ENCODE measurements at places on chromosomes 12 and 14.

GRCh38 chr12:6818645-6819044 lies 3.0 kb upstream of the GPR162 start:
- no peak for DNase-seq

GRCh38 chr14:20746566-20746965 lies 879 bp downstream of the EDDM3A start:
- no peak for DNase-seq

GRCh38 chr14:51682411-51682810 lies 30.7 kb downstream of the FRMD6 start:
- DNase-seq, result no peak

- DNase-seq, result peak; percentile 89
Measured at GRCh38 chr14:101480747-101481530, 80.4 kb upstream of the DIO3 start.

GRCh38 chr12:4045786-4046494 lies 172.7 kb upstream of the PARP11 start:
- no peak for DNase-seq

- no peak for DNase-seq
Measured at GRCh38 chr12:52876372-52876771, 27.6 kb upstream of the KRT78 start.

DNA sequence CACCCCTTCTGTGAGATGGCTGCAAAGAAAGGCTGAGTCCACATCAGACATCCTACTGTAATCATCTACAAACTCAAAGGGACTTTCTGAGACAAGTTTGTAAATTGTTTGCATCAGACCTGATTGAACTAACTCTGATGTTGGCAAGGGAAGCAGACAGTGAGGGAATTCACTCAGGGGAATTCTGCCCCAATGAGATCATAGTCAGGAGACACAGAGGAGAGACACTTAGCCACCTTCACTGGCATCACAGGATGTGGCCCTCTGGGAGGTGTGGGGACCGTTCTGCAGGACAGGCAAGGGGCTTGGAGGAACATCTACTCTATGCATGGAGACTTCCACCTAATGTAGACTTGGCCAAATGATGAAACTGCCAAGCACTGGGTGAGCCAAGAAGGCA lies 70.7 kb upstream of the DDX11 start:
- no peak for DNase-seq

- DNase-seq, result no peak
Measured at GRCh38 chr14:75109877-75110276, 17.0 kb downstream of the NEK9 start.

DNA sequence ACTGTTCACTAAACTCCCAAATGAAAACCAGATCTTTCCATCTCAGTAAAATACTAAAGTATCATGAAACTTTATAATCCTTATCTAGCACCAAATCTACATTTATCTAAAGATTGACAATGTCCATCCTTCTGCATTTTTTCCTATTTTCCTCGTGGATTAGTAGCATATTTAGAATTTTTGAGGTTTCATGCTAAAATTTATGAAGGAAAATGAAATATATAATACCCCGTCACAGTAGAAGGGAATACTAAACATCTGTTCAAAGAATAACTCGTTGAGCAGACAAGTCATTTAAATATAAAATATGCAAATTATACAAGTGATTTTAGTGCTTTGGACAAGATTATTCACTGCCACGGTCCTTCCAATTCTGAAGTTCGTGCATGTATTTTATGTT lies 122.7 kb upstream of the SLCO1C1 start:
- DNase-seq, result no peak

GRCh38 chr12:105764216-105764835 lies 374.4 kb downstream of the NUAK1 start:
- no peak for DNase-seq

GRCh38 chr14:101834397-101834796 lies 72.9 kb downstream of the PPP2R5C start:
- DNase-seq, result no peak

- no peak for DNase-seq
Measured at GRCh38 chr14:104096751-104097700, 11.5 kb downstream of the ASPG start.

DNA sequence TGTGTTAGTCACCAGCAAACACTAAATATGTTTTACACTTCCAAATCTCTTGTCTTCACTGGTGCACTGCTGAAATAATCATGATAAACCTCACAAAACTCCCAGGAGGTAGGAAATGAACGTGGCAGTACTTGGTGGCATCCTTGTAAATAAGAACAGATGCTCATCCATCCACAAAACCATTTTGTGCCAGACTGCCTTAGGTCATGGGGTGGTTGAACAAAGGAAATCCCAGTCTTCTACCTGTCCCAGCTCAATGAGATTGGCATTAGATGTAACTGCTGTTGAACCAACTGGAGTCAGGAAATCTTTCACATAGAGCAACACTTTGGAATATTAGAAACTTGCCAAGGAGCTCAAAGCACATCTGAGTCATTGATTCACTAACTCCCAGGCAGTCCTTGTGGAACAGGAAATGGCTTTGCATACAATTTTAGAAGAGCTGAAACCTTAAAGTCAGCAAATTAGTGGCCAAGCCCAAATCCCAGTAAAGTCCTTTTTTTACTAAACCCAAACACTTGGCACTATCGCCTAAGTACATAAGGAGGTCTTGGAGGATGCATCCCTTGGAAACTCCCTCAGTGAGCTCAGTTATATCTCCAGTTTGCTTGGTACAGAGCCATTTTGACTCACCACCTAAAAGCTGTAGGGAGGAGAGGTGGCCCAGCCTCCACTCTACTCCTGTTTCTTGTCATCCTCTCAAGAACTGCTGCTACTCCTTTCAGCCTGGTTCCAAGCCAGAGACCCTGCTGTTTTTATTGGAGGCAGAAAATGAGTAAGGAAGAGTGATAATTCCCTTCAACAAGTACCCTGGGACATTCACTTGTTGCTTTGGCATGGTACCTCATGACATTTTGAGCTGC lies 208.0 kb downstream of the NOVA1 start:
- no peak for DNase-seq

DNA sequence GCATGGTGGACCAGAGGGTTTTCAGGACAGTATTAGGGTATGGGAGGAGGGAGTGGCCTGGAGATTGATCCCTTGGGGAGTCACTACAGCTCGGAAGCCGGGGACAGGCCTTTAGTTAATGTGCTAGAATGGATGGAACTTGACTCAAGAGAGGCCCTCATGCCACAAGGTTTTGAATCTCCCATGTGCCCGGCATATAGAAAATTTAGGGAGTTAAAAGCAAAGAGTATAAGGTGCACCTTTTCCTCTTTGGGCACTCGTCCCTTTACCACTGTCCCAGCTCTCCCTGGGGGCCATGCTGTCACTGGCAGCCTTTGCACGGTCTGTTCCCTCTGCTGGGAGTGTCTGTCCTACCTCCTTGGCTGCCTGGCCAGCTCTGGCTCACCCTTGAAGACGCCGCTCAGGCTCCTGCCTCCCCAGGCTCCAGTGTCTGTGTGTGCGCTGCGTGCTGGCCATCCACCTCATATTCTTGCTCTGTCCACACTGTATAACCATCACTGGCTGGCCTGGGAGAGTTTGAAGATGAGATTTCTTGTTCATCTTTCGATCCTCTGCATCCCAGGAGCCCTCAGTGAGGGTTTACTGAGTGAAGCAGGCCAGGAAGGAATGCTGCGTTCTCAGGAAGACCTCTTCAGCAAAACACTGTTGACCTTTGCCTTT lies 161.3 kb downstream of the ZFP36L1 start:
- no peak for DNase-seq

DNA sequence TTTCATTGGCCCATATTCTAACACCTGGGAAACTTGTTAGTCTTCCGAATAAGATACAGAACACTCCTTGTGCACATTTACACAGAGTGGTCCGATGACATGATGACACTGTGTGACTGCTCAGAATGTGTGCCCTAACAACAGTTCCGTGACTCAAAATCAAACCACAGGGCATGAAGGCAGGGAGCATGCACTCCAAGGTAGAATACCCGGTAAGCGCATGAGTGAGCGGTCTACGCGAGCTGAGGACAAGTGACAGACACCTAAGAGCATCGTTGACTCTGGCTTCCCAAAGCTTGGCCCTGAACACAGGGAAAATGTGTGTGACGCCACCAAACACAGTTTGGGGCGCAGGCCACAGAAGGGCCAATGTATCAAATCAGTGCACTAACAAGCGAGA lies 18.6 kb downstream of the CLIP1 start:
- no peak for DNase-seq

GRCh38 chr14:64217834-64218233 lies 76.3 kb downstream of the ESR2 start:
- DNase-seq, result no peak

DNA sequence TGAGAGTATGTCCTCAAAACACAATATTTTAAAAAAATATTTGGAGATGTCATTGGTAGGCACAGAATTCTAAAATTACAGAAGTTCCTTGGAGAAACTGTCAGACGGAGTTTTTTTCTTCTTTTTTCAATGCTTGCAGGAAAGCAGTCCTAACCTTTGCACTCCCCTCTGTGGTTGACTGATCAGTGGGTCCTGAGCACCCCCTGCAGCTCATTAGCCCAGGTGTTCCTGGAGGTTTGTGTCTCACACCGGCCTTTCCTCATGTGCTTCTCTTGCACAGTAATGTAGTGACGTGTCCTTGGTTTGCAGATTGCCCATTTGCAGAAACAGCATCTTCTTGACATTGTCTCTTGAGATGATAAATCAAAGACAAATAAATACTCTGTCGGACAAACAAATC lies 513.0 kb downstream of the TMEM121 start:
- DNase-seq, result no peak

GRCh38 chr14:102264775-102265174 lies 40.2 kb downstream of the MOK start:
- no peak for DNase-seq

DNA sequence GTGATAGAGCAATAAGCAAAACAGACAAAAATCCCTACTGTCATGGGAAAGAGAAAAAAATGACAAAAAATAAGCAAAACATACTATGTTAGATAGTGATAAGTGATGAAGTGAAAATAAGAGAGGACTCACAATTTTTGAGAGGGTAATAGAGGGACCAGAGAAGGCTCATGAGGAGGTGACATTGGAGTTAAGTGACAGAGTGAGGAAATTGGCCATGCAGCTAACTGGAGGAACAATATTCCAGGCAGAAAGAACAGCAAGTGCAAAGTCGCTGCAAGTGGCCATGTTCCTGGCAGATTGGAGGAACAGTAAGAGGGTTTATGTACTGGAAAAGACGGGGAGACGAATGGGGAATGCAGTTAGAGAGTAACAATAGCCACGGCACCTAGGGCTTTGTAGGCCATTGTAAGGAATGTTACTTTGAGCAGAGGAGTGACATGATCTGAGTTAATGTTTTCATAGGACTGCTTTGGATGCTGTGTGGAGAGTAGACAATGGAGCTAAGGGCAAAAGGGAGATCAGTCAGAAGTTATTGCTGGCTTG lies 1.4 kb upstream of the SAV1 start:
- DNase-seq, result no peak

GRCh38 chr12:92821142-92821541 lies 108.0 kb downstream of the EEA1 start:
- DNase-seq, result no peak

DNA sequence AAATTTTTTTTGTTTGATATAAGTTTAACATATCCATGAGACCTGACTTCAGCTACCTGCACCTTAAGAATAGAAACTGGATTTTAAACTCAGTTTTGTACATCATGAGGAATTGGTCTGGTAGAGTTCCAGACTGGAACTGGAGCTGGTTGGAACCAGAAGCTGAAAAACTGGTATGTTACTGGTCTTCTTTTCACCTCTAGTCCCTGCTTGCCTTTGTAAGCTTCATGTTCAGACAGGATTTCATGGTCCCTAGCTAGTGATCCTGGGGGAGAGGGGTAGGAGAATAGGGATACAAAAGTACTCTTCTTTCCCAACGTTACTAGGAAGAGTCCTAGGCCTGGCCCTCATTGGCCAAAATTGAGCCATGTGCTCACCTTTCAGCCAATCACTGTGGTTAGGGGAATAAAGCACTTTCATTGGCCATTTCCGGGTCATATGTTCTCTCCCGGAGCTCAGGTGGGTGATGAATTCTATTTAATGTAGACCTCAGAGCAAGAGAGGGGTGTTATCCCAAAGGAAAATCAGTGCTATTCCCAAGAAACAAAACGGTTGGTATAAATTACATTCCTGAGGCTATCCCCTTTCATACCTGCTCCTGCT lies 36.9 kb upstream of the APPL2 start:
- no peak for DNase-seq

DNA sequence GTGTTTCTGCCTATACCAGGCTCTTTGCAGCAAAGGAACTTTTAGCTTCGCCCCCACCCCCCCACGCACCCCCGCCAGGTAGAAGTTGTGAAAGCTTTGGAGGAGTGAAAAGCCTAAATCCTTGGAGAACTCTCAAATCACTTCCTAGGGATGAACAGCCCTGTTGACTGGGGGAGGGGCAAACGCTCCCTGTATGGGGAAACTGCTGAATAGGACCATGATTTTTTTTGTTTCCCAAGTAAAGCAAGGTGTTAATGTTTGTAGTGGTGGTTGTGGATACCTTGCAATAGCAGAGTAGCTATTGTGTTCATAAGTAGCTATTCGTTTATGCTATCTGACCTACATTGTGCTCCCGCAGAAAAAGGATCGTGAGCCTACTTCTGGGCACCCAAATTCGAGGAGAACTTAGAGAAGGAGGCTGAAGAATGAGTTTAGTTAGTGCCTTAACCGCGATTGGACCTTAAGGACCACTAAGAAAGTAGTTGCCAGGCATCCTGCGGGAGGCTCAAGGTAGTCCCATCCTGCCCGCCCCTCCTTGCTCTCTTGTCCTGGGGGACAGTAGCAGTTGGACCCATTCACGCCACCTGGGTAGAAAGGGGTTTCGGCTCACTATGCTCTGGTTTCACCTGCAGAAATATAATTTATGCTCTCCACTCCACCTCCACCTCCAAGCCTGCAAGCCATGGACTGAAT lies 901 bp upstream of the NFKBIA start:
- no peak for DNase-seq

DNA sequence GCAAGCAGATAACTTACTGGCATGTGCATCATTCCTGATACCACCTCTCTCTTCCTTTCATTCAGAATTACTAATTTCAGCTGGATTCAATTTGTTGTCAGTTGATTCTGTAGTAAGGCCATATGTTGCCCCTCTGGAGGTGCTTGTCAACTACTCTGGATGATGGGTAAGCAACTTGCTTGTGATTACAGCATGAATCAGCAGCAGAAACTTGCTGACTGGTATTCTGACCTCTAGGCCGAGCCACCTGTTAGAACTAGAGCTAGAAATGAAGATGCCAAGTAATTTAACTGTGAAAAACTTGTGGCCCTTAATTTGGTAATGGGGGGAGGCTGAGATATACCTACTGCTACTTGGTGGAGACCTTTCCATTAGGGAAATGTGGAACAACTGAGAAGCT lies 5.1 kb downstream of the RNF10 start:
- no peak for DNase-seq

GRCh38 chr12:23333938-23334337 lies 615.5 kb downstream of the SOX5 start:
- DNase-seq, result no peak

DNA sequence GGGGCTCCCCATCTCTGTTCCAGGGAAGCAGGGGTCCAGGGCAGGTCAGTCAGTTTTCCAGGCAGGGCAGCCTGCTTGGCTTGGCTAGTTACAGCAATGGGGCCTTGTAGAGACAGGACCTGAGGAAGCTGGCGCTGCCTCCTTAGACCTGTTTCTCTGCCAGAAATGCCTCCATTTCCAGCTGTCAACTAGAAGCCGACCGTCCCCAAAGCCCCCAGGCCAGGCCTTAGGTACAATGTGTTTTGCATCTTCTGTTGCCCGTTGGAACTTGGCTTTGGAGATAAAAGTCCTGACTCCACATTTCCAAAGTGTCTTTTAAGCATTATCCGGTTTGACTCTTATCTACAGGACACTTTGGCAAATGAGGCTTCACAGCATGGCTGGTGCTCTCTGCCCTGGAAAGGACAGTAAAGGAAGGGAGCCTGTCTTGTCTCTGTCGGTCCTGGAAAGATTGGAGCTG lies 42.6 kb downstream of the KRT80 start:
- DNase-seq, result no peak

GRCh38 chr14:104321088-104321801 lies 182.9 kb downstream of the KIF26A start:
- DNase-seq, result no peak

All from Panc1 (cell line).